HAP-1 (cell line): ENCODE measurements at places on chromosomes 7 and 10.

DNA sequence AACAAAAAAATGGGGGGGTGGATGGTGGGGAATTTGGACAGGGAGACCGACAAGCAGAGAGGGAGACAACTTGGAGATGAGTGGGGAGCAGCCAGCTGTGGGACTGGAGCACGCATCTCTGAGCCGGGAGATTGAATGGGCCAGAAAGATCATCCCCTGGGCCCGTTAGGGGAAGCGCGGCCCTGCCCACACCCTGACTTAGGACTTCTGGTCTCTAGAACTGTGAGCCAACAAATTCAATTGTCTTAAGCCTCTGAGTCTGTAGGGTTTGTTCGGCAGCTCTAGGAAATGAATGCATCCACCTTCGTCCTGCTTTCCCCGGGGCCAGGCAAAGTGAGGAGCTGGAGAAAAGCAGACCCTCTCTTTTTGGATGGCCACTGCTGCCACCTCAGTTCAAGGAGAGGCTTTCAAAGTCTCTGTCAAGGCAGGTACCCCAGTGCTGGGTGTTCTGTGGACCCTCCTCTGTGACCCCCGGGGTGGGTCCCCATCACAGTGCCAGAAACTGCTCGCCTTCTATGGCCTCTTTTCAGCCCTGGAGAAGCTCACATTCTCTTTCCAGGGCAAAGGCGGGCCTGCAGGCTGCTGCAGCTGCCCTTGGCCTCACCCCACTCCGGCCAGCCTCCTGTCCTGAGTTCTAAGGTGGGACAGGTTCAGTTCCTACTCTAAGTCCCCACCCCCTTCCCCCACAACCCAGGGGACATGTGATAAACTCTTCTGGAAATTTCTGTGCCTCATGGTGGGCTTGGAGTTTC is 423.2 kb downstream of the RPS24 start:
- DNase-seq, result no peak

DNA sequence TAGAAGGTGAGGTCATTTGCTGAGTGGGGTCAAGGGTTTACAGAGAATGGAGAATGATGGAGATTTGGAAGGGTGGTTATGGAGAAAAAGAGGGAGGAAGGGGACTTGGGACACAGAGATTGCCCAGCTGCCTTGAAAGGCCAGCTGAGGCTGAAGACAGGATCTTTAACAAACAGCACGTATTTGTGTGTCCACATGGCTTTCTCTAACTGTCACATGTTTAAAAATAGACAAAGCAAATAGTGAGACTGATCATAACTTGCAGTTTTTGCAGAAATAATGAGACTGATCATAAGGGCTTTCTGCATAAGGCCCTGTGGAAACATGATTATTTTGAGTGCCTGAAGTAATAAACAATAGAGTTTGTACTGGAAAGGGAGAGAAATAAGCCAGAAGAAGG is 212.7 kb downstream of the HDAC9 start:
- DNase-seq, result no peak

DNA sequence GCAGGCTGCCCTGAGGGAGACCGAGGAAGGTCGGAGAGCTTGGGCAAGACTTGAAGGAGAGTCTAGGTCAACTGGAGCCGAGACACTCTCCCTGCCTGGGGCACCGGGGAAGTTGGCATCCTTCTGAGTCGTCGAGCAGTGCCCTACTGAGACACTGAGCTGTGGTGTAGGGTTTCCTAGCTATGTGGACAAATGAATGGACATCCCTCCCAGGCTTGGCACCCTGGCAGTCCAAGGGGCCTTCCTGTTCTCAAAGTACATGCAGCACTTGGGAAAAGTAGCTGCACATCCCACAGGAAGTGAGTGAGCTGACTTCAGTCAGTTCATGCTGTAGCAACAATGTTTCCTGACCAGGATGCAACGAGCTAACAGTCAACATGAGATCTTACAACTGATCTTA is 57.2 kb upstream of the INPP5A start:
- no peak for DNase-seq

- DNase-seq, result no peak
Observed at GRCh38 chr10:100565206-100565985, 29.7 kb downstream of the HIF1AN start.

DNA sequence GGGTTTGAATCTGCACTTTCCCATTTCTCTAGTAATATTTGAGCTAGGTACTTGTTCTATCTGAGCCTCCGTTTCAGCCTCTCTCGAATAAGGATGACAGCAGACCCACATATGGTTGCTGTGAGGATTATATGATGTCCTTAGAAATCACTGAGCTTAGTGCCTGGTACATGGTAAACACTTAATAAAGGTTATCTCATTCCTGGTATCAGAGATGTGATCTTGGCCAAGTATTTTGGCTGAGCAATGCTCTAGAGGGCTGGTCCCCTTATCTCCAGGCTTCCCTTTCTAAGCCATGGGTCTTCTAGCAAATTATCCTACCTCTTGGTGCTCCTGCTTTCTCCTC is 407 bp upstream of the MKRN1 start:
- no peak for DNase-seq

DNA sequence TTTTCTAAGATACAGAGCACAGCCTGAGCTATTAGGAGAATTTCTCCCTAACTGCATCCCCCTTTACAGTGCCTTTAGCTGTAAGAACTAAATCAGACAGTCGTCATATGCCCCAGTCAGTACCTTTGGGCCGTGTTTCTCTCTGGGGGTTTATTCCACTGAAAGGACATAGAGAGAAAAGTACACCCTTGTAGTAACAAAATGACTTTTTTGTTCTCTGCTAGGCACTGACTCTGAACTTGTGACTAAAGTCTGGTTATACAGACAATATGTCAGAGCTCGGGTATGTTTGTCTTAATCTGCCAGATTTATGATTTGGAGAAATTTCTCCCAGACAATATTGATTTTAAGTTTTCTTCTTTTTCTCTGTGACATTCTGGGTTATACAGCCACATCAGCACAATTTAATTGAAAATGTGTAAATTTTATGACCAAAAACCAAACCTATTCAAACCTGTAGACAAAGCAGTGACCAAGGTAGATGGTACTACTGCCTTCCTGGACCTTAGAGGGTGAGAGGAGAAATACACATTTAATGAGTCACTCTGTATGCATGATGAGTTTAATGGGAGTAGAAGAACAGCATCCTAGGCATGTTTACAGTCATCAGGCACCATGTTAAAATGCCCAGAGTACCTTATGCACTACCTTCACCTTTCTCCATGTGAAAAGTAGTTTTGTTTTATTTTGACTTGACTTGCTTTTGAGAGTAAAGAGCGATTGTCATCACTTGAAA is 156.1 kb upstream of the PLXDC2 start:
- DNase-seq, result no peak

- no peak for DNase-seq
Observed at GRCh38 chr7:105228555-105228954, 160.2 kb downstream of the SRPK2 start.

DNA sequence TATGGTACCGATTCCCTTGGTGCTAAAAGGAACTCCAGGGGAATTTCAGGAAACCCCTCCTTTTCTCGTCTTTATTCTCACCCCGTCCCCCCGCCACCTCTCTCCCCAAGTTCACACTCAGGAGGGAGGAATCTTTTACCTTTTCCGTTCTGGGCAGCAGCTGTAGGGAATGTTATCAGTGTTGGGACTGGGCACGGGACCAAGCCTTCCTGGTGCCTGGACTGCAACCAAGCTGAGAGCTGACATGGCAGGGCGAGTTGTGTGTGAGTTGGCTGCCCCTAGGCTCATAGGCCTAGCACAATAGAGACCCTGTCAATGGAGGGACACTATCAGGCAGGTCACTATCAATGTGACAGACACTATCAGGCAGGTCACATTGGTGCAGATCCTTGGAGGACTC is 121.4 kb downstream of the TCF7L2 start:
- no peak for DNase-seq

DNA sequence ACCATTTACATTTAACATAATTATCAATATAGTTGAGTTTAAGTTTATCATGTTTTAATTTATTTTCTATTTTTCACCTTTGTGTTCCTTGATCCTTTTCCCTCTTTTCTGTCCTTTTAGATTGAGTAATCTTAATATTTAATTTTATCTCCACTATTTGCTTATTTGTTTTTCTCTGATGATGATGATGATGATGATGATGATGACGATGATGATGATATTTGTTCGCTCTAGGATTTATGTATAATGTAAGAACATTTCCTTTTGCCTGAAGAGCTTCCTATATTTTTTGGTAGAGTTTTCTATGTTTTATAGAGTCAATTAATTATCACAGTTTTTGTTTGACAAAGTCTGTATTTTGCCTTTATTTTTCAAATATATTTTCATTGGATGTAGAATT is 104.2 kb downstream of the GLRX3 start:
- no peak for DNase-seq

- no peak for DNase-seq
Observed at GRCh38 chr10:94085766-94086437, 92.2 kb downstream of the PLCE1 start.

DNA sequence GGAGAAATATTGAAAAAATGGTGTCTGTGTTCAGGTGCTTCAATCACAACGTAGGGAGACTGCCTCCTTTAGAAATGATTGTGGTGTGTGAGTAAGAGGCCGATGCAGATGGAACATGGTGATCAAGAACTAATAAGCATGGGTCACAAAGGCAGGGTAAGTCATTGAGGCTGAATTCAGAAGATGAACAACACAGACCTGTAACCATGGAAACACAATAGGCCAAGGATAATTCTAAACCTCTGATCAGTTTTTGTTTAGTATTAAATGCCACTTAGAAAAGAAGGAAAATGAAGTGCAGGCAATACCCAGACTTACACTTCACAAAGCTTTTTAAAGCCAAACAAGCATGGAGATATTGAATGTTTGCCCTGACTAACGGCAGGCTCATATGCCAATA is 32.8 kb upstream of the TAS2R16 start:
- no peak for DNase-seq

- DNase-seq, result no peak
Observed at GRCh38 chr10:13665516-13666262, 78.9 kb downstream of the PRPF18 start.

DNA sequence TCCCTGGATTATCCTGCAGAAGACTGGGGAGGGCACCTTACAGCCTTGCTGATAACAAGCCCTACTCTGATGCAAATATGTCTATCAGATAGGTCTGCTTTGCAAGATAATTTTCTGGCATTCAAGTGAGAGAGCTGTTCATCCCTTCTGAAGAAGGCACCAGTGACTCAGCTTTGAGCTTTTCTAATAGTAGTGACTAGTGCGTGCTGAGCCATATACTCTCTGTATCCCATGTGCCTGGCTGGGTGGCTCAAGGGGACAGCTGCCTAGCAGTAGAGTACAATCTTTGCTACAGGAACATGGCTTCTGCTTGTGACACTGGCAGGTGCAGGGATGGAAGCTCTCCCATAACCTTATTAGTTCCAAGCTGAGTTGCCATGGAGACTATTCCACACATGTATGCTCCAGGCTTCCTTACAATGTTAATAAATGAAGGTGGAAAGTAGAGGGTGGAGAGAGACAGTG is 35.0 kb upstream of the ABCB4 start:
- DNase-seq, result no peak

DNA sequence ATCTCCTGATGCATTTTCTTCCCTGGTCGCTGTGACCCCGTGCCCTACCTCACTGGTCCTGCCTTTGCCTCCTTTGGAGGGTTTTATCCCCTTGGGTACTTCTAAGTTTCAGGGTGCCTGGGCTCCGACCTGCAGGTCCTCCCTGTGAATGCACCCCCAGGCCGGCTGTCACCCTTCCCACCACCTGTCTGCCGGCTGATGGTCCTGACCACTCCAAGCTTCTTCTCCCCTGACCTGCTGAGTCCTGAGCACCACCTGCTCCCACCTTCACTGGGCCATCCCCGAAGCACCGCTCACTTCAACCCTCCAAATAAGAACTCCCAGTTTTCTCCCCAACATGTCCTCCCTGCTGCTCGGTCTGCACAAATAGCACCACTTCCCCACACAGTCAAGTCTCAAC is 33.4 kb downstream of the TNS3 start:
- no peak for DNase-seq

DNA sequence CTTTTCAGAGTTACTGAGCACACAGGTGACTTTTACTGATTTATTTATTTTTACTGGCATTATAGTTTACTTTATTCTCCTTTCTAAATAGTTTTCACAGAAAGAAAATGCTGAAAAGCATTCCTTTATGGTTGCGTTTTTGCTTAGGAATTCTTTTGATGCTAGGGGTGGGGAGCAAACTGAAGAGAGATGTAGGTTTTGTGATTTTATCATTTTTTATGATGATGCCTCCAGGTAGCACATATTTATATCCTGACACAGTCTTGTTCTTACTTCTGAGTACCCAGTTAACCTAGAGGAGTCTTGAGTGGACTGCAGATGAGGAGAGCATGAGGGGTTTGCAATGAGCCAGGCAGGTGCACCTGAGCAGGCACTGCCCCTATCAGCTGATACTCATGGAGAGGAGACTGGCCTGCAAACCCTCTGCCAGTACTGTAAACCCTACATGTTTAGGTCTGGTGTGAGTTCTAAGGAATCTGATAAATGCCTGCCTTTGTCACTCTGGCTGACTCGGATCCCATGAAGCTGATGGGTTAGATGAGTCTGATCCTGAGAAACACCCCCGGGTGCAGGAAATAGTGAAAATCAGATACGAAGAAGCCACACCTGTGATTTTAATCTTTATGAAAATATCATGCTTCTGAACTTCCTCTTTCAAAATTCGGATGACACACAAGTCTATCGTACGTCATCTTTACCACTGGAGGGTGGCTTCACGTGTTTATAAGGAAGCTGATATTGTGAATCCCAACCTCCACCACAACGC is 302.9 kb downstream of the WDR37 start:
- no peak for DNase-seq

- no peak for DNase-seq
Observed at GRCh38 chr7:155274633-155275355, 22.9 kb upstream of the INSIG1 start.

DNA sequence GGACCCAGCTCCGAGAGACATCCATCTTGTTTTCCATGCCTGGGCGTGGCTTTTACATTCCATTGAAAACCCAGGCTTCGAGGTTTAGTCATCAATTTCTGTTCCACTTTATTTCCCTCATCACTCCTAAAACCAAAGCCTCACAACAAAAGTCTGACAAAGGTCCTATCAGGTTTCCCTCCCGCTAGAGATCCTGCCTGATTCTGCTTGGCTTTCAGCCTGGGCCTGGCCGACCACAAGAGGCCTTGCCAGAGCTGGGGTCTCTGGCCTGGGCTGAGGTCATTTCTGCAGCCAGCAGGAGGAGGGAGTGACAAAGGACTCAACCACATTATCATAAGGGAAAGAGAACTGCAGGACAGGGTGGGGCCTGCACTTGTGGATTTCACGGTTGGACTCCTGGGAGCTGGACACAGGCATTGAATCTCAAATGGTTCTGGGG is 167.0 kb downstream of the FANK1 start:
- DNase-seq, result no peak

DNA sequence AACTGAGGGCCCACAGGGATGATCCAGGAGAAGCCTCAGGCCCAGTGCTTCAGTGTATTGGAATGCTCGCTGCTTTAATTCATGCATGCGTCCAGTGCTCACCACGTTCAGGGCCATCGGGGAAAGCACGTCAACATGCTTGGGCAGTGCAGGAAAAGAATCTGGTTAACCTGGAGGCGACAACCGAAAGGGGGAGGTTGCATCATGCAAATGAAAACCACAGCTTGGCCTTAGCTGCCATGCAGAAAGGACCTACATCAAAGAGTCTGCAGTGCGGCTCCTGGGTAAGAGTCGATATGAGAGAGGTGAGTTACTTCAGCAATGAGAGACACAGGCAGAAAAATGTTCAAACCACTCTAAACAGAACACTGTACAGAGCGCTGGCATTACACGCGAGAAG is 440.1 kb downstream of the KCNMA1 start:
- DNase-seq, result no peak

GRCh38 chr10:60480865-60481563 is 91.3 kb upstream of the ANK3 start:
- DNase-seq, result no peak
